Cortex of kidney (tissue), 1 donor: ENCODE measurements at places on chromosomes 2 and 18.

GRCh38 chr18:78777992-78778391, 201.6 kb upstream of the SALL3 start:
- no peak for DNase-seq

DNA sequence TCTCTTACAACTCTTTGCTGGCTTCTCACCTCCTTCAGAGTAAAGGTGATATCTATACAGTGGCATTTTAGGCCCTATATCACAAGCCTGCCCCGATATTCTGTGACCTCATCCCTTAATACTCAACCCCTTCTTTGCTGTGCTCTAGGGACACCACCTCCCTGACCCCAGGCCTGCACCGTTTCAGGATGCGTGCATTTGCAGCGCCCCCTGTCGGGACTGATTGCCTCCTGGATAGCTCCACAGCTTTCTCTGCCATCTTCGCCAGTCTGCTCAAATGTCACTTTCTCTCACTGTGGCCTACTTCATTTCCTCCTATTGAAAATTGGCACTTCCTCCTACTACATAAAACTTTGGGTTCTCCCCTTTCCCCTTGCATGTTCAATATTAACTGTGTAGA, 289.6 kb downstream of the SOCS6 start:
- no peak for DNase-seq

DNA sequence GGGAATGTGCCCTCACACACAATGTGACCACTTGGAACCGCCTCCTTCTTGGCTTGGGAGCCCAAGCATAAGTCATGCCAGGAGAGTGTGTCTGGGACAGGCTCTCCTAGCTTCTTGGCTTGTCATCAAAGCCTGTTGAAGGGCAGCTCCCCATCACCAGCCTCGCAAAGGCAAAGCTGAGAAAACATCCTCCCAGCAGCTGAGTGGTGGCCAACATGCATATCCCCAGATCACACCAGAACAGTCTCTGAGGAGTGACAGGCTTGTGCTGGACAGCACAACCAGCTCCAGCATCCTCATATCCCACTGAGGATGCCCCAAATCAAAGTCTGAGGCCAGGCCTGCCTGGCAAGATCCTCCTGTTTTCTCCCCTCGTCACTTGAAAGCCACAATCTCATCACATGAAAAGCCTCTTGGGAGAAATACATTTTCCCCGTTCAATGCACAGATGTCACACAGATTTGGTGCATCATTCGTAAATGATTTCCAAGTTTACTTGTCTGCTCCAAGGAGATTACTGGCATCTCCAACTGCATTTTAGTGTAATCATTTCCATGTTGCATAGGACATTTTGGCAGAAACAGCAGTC, 269.3 kb downstream of the TTC32 start:
- DNase-seq = no peak

DNA sequence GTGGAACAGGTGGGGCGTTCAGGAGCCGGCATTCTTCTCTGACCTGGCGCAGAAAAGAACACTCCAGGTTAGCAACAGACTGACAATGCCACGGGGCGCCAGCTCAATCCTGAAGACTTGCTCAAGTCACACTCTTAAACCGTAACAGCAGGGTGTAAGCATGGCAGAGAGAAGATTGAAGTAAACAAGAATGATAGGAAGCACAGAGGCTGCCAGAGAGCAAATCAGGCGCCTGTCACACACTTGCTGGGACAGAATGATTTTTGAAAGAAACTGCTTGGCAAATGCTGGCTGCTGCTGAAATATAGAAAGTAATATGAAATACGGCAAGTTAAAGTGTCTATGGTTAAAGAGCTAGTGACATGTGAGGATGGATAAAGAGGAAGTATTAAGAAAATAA, 80.5 kb downstream of the MEP1B start:
- no peak for DNase-seq

GRCh38 chr2:76268902-76269620, 558.3 kb upstream of the GCFC2 start:
- DNase-seq = no peak

DNA sequence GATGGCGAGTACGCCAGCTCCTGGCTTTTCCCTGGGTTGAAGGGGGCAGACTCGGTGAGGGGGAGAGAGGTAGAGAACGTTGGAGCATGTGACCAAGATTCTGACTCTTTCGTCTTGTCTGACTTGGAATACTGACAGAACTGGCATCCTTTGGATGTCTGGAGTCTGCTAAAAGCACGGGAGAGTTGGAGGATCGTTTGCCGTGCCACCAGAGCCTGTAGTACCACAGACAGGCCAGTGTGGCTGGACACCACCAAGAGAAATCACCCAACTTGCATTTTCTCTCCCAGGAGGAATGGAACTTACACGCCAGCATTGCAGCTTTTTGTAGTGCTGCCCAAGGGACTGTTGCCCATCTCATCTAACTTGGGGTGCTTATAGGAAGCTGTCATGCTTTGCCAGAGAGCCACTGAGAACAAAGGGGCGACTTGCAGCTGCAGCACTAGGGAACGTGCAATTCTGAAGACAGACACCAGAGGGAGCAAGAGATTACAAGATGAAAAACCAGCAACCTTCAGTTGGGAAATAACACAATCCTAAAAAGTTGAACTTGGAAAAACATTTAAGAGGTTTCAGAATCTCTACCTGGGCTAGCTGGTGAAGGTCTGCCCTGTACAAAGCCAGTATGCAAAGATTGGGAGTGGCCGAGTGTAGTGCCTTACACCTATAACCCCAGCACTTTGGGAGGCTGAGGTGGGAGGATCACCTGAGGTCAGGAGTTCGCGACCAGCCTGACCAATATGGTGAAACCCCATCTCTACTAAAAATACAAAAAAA, 24.1 kb downstream of the PSMG2 start:
- DNase-seq = no peak

DNA sequence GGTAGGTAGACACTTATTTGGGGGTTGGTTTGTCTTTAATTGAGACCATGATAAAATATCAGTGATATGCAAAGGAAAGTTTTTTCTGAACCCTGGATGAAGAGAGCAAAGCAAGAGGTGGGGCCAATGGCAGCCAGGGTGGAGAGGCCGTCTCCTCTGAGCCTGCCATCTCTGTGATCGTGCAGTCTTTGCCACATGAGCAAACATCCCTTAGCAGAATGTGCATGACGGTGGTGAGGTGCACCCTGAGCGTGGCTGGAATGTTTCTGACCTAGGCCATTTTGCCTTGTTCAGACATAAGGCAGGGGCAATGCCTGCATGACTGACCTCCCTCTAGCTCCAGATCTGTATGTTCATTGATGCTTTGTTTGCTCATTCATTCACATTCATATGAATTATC, 6.0 kb downstream of the NCK2 start:
- no peak for DNase-seq

DNA sequence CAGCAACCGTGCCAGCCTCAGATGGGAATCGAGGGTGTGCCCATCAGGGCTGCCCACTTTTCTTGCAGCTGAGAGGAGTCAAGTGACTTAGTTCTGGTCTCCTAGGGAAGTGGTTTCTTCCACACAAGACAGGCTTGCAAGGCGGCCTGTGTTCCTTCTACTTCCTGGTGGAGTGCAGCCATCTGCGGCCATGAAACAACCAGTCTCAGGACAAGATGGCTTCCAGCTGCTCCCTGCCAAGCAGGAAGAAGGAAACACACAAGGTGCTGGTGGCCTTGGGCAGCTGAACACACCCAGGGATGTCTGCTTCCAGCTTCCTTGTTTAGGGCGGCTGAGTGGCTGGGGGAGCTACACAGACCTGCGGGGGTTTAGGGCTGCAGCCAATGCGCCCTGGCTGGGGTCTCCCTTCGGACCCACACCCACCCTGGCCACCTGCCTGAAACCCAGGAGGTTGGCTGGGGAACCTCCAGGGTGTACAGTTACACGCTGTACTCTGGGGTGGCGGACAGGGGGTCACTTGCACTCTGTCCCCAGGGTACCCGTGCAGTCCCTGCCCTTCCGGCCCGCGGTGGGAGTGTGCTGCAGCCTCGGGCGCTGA, 34.7 kb downstream of the PTPN18 start:
- DNase-seq = no peak

DNA sequence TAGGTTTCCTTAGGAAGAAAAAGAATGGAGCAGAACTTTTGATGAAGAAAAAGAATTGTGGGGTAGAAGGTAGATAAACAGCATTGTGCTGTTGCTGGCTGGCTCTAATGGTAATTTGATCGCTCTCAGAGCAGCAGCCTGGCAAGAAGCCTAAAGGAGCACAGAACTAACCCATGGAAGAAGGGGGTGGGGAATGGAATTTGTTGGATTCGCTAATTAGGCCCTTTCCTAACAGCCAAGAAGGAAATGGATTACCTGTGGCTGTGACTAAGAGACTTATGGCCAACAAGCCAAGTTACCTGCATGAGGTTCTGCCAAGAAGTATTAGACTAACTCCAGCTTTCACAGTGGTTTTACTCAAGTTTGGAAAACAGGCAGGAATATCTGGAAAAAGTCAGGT, 210.6 kb downstream of the IKZF2 start:
- DNase-seq = no peak

GRCh38 chr18:9701609-9702349, 6.3 kb upstream of the RAB31 start:
- no peak for DNase-seq

DNA sequence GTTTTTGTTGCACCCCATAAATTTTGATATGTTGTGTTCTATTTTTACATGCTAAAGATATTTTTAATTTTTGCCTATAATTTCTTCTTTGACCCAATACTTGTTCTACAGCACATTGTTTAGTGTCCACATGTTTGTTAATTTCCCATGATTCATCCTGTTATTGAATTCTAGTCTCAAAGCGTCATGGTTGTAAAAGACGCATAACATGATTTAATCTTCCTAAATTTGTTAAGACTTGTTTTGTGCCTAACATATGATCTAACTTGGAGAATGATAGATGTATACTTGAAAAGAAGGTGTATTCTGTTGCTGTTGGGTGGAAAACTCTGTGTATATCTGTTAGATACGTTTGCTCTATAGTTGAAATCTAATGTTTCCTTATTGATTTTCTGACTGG, 27.1 kb upstream of the SULT1C3 start:
- DNase-seq = no peak

GRCh38 chr18:30556112-30556511, 486.4 kb downstream of the DSC3 start:
- DNase-seq = no peak

DNA sequence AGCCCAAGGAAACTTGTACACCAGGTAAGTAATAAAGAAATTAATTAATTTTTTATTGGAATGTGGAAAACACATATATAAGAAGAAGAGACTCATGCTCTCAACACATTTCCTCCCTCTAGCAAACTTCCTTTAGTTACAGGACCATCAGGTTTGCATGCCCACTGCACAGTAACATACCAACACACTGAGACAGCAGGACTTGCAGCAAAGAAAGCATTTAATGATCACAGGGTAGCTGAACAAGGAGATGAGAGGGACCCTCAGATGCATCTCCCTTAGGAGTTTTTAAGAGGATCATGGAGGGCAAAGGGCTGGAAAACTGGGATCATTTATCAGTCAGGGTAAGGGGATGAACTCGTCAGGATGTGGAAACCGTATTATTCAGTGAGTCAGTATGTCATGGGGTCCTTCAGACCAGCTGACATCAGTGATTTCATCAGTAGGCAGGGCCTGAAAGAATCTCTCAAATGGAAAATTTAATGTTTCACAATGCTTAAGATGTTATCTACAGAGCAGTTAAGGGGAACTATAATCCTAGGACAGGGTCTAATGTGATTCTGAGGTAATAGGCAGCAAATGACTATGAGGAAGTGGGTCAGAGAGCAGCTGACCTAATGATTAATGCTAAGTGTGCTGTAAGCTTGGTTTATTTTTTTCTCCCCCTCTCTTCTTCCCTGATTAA, 193.8 kb upstream of the RND3 start:
- DNase-seq = no peak

- no peak for DNase-seq
Observed at GRCh38 chr18:65124633-65125032, 626.2 kb upstream of the CDH7 start.

DNA sequence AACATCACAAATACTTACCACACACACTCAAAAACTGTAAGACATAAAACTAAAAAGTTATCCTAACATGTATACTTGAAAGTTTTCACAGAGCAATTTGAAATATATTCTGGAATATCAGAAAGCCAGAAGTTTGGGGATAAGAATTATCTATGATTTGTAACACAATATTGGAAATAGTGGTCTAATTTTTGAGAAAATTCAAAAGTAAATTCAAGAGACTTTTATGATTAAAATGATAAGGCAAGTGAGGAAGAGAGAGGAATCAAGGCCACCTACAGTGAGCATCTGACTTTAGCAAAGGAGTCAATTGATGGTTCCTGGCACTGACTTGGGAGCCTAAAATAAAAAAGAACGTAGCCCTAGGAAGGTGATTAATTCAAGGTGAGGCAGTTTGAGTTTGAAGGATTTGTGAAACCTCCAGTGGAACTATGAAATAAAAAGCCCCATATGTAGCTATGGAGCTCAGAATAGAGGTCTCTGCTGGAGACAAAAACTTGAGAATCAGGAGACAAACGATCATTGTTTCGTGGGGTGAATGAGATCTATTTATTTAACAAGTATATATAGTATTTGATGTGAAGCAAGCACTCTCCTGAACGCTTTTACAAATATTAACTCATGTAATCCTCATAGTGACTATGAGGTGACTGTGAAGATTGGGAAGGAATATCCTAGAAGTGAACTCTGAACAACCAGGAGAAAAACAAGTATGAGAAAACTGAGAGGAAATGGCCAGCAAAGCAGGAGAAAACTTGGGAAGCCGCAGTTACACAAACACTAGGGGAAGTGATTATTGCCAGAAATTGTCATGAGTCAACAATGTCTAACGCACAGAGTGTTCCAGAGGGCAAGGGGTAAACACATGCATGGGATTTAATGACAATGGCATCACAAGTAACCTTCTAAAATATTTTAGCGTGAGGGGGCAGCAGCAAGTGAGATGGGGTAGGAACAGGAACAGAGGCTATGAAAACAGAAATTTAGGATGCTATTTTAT, 12.8 kb downstream of the TFPI start:
- DNase-seq = no peak

DNA sequence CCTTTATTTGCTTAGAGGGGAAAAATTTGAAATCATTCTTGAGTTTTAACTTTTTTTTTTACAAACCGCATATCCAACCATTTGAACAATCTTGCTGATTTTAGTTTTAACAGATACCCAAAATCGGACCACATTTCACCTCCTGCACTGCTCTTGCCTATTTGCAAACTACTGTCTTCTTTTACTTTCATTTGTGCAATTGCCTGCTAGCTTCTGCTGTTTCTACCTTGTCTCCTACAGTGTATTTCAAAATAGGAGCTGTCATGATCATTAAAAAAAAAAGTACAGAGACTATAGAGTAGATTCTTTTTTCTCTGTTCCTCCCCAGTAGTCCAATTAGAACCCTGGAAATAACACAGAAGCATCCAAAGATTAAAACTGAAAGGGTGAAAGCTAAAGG, 1081.2 kb downstream of the SOCS6 start:
- DNase-seq = no peak
